CD4-positive, alpha-beta T cell treated with Interleukin-1 beta for 1 hour (primary cell): ENCODE measurements at places on chromosomes 5 and 9.

- peak; percentile 16 for DNase-seq
These were observed 115.7 kb downstream of the UGCG start for GRCh38 chr9:112012026-112012902.

- DNase-seq, result no peak
These were observed 546.0 kb upstream of the RGMB start for GRCh38 chr5:98227489-98227888.

DNA sequence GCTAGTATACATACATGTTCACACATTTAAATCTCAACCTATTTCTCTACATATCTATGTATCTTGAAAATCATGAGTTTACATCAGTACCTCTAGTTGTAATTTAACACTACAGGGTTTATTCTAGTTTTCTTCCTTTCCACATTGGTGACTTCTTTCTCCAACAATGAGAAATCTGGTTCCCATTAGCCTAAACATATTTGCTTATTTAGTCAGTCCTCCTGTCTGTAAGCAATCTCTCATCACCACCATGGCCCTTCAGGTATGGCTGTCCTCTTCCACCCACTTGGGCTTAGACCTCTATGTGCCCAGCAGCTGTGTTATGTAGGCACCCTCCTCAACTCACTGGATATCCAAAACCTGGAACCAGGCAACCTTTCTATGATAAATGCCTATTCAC, 8.0 kb upstream of the SPATA31D1 start:
- DNase-seq, result no peak

DNA sequence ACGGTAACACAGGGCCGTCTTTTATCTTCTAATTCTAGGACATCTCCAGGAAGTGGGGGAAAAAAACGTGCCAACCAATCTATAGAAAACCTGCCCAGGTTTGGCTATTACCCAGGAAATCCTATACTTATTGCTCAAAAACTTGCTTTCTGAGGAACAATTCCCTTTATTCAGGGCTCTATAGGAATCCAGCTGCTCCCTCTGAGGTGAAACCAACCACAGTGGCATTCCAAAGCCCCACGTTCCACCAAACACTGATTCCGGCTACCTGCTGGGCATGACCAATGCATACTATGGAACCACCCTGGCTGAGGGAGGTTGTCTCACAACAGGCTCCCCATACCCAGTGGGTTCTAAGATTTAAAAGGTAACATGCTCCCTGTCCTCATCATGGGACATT, 57.6 kb downstream of the GLIS3 start:
- DNase-seq, result no peak

GRCh38 chr5:147901599-147902039, 4.7 kb downstream of the C5orf46 start:
- no peak for DNase-seq
